Putamen (tissue), 1 donor: ENCODE measurements at places on chromosomes 11 and 22.

DNA sequence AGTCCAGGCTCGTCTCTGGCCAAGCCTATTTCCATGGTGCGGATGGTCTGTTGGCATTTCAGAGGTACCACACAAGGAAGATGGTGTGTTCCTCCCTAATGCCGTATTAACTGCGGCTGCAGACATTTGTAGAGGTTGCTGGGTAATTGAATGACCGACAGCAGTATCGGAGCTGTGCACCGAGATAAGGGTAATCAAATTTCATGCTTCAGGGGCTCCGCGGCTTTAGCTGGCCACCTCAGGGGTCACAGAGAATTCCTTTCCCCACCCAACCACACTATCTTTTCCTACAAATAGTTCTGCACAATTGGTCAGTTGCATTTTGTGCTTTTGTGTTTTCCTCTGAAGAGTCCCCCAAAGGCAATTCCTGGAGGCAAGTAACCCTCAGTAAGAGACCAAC, 297.4 kb downstream of the OPCML start:
- no peak for DNase-seq

GRCh38 chr22:44885806-44886360, 123.9 kb downstream of the PHF21B start:
- no peak for DNase-seq

GRCh38 chr22:19845054-19845722, 9.5 kb downstream of the GNB1L start:
- DNase-seq = no peak

- no peak for DNase-seq
Observed at GRCh38 chr11:83181815-83182214, 11.7 kb upstream of the ANKRD42 start.

DNA sequence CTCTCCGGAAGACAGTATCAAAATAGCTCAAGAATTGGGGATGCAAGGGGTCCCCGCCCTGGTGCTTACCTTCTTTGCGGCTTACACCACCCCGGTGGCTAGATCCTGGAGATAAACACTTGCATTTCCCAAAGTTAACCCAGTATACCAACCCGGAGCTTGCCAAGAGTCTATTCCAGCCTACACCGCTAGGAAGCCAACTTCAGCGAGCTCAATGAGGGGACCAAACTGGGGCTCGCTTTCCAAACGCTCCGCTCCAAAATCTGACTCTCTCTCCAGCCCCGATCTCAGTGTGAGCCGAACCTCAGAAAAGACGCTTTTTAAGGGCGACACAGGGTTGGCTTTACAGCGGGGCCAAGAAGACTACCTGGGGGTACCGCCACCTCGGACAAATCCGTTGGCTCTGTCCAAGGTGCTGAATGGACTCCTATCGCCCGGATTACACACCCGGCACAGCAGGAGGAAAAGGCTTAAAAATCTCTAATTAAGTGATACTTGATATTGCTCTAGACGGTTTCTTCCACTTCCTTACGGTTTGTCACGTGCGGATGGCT, 20.1 kb upstream of the BDNF start:
- DNase-seq = no peak

- no peak for DNase-seq
Observed at GRCh38 chr22:42639541-42640241, 710 bp downstream of the ATP5MGL start.

GRCh38 chr22:48798281-48799226, 1029.1 kb downstream of the BRD1 start:
- DNase-seq = no peak

GRCh38 chr11:66685276-66686099, 7.8 kb upstream of the RBM4B start:
- no peak for DNase-seq

GRCh38 chr11:44632466-44633123, 67.1 kb downstream of the CD82 start:
- no peak for DNase-seq

- DNase-seq = no peak
Observed at GRCh38 chr11:70510106-70510505, 111.8 kb downstream of the CTTN start.

DNA sequence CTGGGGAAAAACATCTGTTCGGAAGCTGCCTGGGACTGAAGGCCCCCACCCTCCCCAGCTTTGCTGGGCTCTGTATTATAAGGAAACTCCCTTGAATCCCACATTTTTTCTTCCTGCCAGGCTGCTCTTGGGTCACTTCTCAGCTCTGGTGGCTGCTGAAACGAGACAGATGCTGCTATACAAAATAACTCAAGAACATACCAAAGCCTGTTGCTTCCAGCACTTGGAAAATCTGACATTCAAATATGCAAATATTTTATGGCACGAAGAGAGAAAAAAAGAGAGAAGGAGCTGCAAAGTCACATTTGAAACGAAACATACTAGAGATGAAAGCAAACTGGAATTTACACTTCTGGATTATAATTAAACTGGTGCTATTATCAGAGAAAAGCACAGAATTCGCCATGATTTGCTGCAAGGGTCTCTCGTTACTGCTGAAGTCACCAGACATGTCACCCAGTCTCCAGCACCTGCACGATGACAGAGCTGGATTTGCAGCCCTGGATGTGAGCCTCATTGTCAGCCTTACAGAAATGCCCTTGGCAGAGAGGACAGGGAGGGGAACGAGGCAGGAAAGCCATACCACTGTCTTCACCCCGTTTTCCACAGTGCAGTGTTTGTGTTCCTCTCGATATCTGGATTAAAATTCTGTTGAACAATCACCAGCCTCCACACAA, 47.9 kb upstream of the IGSF9B start:
- DNase-seq = no peak

DNA sequence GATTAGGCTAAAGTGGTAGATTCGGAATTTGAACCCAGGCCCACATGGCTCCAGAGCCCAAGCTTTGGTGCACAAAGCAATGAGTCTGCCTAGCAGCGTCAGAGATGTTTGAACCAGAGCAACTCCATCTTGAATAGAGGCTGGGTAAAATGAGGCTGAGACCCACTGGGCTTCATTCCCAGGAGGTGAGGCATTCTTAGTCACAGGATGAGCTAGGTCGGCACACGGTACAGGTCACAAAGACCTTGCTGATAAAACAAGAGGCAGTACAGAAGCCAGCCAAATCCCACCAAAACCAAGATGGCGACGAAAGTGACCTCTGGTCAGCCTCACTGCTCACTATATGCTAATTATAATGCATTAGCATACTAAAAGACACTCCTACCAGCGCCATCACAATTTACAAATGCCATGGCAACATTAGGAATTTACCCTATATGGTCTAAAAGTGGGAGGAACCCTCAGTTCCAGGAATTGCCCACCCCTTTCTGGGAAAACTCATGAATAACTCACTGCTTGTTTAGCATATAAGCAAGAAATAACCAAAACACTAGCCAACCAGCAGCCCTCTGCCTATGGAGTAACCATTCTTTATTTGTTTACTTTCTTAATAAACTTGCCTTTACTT, 40.3 kb upstream of the DAGLA start:
- DNase-seq = no peak

GRCh38 chr11:85647078-85647477, 689 bp upstream of the TMEM126A start:
- DNase-seq = no peak

DNA sequence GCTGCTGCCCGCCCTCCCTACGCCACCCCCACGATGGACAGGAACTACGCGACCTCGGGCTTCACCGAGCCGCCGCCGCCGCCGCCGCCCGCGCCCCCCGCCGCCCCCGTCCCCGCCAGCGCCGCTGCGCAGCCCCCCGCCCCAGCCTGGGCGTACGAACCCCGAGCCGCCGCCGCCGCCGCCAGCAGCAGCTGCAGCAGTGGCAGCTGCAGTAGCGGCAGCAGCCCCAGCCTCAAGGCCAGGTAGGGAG, 407 bp downstream of the QSER1 start:
- DNase-seq = no peak

DNA sequence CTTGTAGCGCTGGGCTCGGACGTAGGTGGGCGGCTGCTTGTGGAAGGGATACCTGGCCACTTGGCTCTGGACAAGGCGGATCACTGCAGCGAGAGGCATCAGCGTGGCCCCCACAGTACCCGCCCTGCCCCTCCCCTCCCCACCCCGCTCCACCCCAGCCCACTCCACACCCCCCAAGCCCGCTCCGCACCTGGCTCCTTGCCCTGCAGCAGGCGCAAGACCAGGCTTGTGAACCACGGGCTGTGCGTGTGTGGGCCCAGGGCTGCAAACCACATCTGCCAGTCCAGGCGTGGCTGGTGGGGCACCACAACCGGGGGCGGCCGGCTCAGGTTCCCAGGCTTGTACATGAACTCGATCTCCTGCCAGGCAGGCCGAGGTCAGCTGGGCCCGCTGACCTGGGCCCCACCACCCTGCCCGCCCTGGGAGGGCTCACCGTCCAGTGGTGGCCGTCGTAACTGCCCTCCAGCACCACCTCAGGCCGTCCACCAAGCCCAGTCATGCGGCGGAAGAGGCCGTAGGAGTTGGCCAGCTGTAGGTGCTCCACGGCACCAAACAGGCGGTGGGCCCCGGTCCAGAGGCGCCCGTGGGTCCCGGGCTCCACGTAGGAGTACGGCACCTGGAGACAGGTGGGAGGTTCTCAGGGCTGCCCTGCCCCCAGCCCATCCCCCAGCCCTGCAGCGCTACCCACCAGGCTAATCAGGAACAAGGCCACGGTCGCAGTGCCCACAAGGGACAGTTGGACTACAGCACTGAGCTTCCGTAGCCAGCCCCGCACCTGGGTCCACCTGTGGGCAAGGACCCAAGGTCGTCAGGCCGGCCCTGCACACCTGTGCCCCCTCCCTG, 2.9 kb downstream of the LMF2 start:
- no peak for DNase-seq

DNA sequence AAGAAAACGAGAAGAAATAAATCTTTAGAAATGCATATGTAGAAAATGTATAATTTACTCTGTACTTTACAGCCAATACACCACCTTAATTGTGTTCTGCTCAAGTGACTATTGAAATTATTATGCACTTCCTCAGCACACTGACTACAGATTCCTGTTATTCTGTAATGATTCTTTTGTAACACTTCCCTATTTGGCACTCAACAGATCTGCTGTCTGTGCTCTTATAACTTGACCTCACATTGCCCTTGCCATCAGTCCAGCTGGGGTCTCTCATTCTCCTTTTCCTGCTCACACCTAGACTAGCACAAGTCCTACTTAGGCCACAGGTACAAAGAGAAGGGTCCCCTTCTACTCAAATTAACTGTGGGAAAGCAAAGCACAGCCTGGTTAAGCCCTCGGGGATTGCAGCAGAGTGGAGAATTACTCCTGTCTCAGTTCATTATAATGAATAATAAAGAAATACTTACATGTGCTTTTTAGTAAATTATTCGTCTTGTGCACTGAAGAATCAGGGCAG, 860.4 kb downstream of the OPCML start:
- no peak for DNase-seq

GRCh38 chr11:65539744-65540289, 14.9 kb downstream of the SCYL1 start:
- no peak for DNase-seq

DNA sequence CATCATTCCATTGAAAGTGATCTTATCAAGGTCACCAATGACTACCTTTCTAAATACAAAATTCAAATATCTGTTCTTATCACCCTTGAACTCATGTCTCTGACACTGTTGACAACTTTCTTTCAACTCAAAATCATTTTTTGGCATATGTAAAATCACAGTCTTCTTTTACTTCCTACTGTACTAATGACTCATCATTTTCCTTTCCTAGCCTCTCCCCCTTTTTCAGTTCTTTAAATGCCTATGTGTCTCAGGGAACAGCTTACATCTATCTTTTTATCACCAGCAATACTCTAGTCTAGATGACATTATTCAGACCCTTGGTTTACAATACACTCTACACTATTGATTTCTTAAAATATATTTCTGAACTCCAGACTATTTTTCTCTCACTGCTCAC, 2220.7 kb upstream of the RAG2 start:
- no peak for DNase-seq
